Fibroblast of skin of back (primary cell): ENCODE measurements at places on chromosomes 11 and 22.

GRCh38 chr22:30285846-30286200, 3.5 kb downstream of the CASTOR1 start:
- no peak for DNase-seq

GRCh38 chr11:126061707-126062678, 673 bp downstream of the CDON start:
- peak; percentile 12 for DNase-seq

- no peak for DNase-seq
These were observed 6.7 kb downstream of the INCENP start for GRCh38 chr11:62130283-62131169.

GRCh38 chr11:96704847-96705246, 315.0 kb downstream of the JRKL start:
- no peak for DNase-seq

DNA sequence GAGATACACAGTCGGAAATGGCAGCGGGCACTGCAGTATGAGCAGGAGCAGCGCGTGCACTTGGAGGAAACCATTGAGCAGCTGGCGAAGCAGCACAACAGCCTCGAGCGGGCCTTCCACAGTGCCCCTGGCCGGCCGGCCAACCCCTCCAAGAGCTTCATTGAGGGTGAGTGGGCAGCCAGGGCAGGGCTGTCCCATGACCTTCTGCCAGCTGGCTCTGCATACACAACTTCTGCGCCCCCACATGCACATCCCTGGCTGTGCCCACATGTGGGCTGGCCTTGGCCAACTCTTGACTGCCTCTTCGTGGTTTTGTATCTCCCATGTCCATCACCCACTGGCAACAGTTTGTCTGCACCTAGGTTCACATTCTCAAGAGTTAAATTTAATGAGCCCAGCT, 81.1 kb downstream of the MORC2 start:
- DNase-seq = no peak

DNA sequence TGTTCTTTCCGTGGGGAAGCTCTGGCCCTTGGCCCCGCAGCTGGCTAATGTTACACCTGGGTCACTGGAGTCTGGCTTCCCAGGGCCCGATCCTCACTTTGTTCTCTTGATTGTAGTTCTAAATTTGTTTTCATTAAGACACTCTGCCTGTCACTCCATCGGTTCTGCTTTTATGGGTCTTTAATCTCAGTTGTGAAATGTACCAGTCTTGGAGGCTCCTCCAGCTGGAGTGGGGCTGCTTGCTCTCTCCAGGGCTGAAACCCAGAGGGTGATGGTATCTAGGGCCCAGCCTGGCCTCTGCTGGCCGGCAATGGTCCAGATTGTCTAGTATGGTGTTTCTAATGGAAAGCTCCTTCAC, 352.9 kb downstream of the TENM4 start:
- DNase-seq = peak; percentile 38

DNA sequence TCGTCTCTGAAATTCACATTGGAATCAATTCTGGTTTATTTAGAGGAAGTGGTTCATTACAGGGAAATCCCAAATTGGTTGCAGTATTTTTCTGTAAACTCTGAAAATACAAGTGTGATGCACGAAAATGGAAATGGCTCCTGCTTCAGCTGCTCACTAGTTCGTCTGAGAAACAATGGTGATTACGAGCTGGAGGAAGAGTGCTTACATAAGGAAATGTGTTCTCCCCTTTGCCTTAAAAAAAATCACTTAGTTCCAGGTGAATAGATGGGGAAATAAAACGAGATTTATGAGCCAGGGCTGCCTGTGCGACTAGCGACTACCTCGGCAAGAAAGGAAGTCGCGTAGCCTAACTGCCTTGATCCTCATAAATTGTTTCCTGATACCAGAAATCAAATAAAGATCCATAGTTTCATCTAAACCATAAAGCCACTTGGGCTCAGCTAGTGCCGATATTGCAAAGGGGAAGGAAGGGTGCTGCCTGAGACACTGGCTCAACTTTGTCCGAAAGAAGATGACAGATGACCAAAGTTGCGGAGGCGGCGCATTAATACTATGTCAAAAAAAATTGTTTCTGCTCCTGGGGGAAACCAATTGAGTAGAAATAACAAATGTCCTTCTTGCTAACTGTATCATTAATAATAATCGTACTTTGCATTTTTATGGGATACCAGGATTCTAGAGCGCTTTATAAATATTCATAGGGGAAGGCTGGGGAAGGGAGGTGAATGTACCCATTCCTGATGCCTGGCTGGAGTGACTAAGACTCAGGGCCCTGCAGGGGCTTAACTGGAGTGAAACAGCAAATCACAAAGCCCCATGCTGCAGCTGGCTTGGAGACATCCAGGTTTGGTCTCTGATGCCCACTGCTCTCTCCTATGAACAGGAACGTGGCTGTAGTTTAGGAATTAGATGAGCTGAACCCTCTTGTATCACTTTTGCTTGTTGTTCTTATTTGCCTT, 185.7 kb downstream of the BLID start:
- DNase-seq = no peak
